ENCODE measurements at places on chromosomes 5 and 9.

DNA sequence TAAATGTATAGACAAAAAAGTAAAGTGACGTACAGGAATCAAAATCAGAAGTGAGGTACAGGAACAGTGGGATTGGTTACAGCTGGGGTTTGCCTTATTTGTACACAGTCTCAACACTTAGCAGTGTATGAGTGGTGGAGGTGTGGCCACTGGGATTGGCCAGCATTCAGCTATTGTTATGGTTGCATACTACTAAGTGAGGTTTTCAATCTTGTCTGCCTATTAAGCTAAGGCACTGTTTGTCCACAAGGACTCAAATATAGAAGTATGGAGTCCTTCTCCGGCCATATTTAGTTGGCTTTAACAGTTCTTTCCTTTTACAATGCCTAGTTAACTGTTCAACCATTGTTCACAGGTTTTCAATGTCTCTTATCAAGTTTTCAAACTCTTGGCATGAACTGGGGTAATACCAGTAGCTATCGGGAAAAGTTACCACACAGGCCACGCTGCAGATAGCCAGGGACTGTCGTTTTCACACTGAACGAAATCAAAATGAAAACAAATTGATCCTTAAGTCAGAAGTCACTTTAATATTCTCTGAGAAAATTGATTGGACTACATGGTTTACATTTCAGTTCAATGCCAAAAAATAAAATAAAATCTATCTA lies 176.0 kb upstream of the FREM1 start:
- no peak for DNase-seq

DNA sequence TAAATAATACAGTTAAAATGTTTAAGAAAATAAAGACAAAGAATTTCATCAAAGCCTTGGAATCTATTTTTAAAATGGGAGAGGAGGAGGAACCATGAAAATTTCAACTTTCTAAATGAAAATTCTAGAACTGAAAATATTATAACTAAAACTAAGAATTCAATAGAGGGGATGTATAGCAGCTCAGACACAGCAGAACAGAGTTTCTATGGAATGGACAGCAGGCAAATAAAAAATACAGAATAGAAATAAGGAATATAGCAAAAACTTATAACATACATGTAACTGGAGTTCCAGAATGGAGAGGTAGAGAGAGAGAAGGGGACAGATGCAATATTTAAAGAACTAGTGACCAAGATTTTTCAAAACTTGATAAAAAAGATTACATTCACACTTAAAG lies 1.4 kb upstream of the RANBP17 start:
- DNase-seq, result no peak

DNA sequence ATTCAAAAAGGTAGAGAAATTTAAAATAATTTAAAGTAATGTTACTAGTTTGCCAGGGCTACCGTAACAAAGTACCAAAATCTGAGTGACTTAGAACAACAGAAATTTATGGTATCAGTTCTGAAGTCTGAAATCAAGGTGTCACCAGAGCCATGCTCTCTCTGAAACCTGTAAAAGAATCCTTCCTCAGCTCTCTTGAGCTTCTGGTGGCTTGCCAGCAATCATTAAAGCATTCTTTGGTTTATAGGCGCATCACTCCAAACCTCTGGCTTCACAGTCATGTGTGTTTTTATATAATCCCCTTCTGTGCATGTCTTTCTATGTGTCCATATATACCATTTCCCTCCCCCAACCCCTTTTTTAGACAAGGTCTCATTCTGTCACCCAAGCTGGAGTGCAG lies 220.3 kb downstream of the COX7C start:
- DNase-seq, result no peak

DNA sequence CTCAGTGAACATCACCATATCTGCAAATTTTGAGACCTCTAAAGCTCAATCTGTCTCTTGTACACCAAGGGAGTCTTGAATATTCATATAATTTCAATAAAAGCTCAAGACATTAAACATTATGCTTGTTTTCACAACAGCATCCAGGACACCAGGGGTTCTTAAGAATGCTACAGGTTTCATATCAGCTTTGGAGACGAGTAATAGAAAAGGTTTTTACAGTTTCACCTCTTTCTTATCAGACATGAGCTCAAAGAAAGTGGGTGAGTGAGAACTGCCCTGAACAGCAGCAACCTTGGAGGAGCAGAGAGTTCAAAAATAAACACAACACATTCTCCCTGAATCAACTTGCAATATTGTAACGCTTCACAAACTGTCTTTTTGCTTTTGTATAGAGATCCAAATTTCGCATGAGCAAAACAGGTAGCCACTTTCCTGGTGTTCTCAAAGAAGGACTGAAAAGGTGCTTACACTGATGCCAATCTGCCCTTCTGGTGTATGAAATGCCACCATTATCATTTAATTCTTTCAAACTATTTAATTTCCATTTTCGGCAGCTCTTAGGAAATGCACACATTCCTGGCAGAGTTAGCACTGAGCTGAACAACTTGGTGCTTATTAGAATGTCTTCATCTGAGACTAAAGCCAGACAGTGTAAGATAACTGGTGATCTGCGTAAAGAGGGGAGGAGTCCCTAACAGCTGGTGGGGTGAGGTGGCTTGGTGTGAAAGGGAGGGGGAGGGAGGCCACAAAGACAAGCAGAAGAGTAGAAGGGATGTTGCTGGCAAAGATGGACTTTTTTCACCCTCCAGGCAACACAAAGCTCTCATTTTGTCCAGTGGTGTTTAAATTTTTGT lies 535.3 kb downstream of the PDE4D start:
- no peak for DNase-seq

GRCh38 chr5:105593011-105593760 lies 2030.6 kb upstream of the NUDT12 start:
- DNase-seq, result no peak

- no peak for DNase-seq
Observed at GRCh38 chr9:13524245-13524644, 244.8 kb upstream of the MPDZ start.

DNA sequence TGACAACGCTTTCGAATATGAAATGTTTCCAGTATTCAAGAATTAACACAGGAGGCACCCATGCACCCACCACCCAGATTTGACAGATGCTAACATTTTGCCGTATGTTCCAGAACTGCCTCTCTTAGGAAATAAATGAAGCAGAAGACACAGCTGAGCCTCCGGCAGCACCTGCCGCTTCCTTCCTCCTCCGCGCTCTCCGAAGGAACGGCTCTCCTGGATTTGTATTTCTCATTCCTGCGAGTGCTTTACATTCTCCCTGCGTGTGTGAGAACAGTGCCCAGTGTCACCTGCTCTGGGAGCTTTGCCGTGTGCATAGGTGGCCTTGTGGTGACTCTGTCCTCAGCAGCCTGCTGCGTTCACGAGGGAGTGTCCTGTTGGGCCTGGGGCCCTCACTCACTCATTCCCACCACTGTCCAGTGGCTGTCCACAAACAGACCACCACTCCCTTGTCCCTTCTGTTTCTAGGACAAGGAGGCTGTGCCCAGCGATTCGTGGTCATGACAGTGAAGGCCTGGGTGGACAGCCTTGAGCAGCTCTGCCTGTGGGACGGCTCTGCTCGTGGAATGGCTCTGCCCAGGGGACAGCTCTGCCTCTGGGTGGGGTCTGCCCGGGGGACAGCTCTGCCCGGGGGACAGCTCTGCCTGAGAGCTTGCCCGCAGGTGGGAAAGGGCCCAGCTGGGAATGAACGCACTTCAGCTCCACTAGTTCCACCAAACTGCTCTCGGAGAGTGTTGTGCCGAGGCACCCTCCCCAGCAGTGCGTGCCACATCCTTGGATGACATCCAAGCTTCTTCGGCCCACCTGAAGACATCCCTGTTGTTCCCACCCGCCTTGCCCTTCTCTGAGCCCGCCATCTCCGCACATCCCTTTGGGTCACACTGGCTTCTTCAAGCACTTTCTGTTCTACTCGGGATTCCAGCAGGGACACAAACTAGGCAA lies 170.5 kb upstream of the PPP1R26 start:
- DNase-seq, result no peak

DNA sequence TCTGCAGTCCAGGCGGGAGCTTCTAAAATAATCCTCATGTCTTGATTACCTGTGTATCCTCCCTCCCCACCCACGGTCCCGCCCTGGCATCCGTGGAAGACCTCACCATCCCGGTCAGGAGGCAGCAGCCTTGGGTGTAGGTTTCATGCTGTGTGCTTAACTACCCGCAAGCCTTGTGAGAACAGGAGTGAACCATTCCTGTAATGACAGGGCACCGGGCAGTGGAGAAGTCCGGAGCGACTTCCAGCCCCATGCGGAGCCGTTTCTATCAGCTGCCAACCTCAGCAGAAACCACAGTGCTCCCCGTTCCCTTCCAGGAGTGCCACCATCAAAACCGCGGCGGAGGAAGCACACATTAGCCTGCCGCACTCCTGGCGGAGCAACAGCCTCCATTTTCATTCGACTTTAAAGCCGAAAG lies 123.5 kb upstream of the LMX1B start:
- DNase-seq, result no peak

DNA sequence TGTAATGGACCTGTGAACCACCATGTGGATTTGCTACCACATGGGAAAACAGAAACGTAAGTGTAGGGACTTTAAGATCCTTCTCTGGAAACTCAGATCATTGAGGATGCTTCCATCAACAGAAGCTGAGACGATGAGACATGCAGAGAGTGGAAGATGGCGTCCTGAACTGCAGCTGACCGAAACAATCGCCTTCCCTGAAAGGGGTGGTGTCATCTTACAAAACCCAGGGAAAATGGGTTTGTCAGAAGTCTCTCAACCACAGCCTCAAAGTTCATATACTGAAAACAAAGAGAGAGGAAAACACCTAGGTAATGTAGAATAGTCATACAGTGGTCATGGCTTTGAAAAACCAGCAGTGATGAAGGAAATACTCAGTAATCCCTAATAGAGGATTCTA lies 6.6 kb upstream of the PTPN3 start:
- DNase-seq, result no peak

DNA sequence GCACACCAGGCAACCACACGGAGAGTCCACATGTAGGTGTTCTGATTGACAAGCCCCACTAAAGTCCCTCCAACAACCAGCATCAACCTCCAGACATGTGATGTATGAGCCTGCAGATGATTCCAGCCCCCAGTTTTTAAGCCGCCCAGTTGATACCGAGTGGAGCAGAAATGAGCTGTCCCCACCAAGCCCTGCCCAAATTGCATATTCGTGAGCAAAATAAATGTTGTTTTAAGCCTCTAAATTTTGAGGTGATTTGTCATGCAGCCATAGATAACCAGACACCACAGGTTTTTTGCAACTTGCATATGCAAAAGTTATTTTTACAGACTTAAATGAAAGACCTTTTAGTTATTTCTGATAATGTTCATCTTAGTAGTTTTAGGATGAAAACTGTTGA lies 187.7 kb downstream of the PIK3R1 start:
- DNase-seq, result no peak

DNA sequence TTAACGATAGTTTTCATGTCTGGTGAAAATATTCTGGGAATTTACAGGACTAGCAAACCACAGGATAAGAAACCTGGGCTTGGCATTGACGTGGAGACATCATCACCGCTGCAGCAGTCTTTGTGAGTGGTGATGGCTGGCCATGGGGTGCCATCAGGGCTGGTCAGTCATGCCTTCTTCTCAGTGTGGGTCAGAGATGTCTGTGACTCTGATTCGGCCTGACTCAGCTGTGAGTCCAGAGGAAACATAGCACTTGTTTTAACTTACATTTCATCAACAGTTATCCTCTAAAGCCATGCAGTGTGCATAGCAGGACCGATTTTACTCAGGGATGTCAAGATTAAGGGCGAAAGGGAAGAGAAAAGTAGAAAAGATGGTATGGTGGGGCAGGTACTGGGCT lies 33.2 kb upstream of the CYFIP2 start:
- DNase-seq, result no peak

DNA sequence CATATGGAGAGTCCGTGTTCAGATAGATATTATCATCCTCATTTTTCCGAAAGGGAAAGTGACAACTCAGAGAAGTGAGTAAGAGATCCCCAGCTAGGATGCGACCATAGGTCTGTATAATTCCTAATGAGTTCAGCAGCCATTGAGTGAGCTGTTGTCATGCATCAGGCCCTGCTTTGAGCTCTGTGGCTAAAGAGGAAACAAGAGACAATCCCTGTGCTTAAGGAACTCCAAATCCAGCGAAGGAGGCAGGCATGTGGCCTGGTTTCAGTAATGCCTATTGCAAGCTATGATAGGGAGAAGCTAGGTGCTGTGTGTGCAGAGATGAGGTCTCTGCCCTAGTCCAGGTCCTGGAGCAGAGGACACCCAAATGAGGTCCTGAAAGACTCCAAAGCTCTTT lies 192.8 kb downstream of the ACTL7B start:
- DNase-seq, result no peak

DNA sequence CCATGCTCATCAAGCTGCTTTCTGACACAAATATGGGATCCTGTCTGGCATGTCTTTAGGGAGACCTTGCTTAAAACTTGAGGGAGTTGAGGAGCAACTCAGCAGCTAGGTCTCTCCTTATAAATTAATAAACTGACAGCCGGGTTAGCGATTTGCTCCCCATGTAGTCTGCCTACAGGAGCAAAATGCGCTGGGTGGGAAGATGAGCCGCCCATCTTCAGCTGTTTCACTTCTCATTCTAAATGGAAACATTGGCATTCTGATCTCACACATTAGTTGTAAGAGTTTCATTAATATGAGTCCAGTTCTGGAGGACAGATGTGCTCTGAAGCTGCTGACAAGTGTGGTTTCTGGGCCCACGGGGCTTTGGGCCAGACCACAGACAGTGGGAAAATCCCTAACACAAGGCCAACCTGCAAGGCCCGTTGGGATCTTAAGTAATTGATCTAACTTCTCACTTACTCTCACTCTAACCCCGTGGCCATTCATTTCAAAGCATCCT lies 197.0 kb downstream of the MCTP1 start:
- no peak for DNase-seq

GRCh38 chr9:92740446-92740961 lies 24.1 kb downstream of the BICD2 start:
- DNase-seq, result no peak

- DNase-seq, result no peak
Observed at GRCh38 chr5:113404269-113404668, 30.5 kb downstream of the TSSK1B start.

GRCh38 chr5:172445866-172446265 lies 8.5 kb downstream of the SH3PXD2B start:
- no peak for DNase-seq

GRCh38 chr9:115018547-115019435 lies 88.4 kb upstream of the TNFSF8 start:
- no peak for DNase-seq

- no peak for DNase-seq
Observed at GRCh38 chr5:97480313-97480712, 297.3 kb upstream of the RIOK2 start.

GRCh38 chr5:174082286-174082685 lies 36.8 kb downstream of the NSG2 start:
- DNase-seq, result no peak

GRCh38 chr5:116576053-116576713 lies 1.6 kb upstream of the SEMA6A start:
- DNase-seq, result no peak

Measured in stimulated activated CD4-positive, alpha-beta T cell treated with anti-CD3 and anti-CD28 coated beads, Interleukin-12 subunit alpha, Interleukin-12 subunit beta, amount 100 ng/mL, for 24 hours (primary cell).